ENCODE measurements at places on chromosomes 6 and 20. TPM values are rescaled to one million over a fixed set of nuclear protein-coding genes. Genes with fewer than 3 reads are reported as not detected.

DNA sequence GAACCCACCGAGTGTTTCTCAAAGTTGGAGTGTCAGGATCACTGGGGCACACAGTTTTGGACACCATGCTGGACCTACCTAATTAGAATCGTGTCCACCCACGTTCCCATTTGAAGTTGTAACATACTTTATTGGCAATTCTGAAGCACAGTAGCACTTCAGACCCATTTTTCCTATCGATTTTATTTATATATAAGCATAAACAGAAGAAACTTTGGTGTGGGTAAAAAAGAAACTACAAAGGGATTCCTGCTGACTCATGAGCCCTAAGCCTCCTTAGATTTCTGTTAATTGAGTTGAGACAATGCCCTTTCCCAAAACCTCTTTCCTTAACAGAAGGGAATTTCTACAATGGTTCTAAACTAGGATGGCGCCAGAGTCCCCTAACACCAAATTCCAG, 398.0 kb downstream of the CDKAL1 start:
- no peak for DNase-seq
- H3K4me1 ChIP-seq: no peaks in the 10 kb centered on the region
- no peaks in the 10 kb centered on the region for H3K27me3 ChIP-seq
- H3K36me3 ChIP-seq: peaks cover under 1% of the 10 kb centered on the region
- H3K4me3 ChIP-seq: no peak overlapping the region

DNA sequence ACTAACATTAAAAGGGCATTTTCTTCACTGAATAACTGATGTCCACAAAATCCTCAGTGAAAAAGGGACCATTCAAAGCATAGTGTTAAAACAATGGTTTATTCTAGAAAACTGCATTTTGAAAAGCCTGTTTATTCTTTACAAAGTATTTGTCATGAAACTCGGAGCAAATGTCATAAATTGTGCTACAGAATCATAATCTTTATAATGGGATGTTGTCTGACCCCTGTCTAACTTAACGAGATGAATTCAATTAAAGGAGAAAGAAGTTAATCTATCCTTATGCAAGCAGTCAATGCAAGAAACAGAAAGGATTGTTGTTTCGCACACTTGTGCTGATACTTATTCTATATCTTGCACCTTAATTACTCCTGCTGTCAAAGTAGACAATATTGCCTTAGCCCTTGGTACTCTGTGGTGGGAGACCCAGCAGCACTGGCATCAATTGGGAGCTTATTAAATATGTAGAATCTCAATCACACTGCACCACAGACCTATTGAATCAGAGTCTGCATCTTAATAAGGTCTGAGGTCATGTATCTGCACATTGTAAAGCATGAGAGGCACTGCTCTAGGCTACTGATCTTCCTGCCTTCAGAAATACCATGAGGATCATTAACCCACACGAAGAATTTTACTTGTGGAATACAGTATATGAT, 708.3 kb downstream of the HDGFL1 start:
- H3K4me1 ChIP-seq: no peaks in the 10 kb centered on the region
- H3K36me3 ChIP-seq: no peaks in the 10 kb centered on the region
- no peak overlapping the region for H3K27ac ChIP-seq

DNA sequence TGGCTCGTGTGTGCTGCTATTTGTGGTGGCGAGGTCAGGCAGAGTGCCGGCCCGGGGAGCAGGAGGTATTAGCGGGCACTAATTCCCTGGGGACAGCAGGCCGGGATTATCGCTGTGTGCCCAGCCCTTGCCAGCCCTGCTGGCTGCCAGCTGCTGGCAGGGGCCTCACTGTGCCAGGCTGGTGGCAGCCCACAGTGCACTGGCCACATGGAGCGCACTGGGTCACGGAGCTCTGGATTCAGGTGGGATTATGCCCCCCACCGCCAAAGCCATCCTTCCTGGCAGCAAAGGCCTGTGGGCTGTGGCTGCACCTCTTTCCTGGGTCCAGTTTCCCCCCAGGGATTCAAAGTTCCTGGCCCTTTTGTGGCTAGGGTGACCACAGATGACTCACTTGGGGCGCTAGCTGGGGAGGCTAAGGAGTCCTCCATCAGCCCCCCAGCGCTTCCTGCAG, 59.7 kb downstream of the YTHDF1 start:
- DNase-seq: no peak
- peaks cover 3% of the 10 kb centered on the region for H3K27me3 ChIP-seq
- H3K4me3 ChIP-seq: no peak overlapping the region
- H3K4me1 ChIP-seq: no peaks in the 10 kb centered on the region
- H3K27ac ChIP-seq: no peak overlapping the region
- H3K36me3 ChIP-seq: no peaks in the 10 kb centered on the region

DNA sequence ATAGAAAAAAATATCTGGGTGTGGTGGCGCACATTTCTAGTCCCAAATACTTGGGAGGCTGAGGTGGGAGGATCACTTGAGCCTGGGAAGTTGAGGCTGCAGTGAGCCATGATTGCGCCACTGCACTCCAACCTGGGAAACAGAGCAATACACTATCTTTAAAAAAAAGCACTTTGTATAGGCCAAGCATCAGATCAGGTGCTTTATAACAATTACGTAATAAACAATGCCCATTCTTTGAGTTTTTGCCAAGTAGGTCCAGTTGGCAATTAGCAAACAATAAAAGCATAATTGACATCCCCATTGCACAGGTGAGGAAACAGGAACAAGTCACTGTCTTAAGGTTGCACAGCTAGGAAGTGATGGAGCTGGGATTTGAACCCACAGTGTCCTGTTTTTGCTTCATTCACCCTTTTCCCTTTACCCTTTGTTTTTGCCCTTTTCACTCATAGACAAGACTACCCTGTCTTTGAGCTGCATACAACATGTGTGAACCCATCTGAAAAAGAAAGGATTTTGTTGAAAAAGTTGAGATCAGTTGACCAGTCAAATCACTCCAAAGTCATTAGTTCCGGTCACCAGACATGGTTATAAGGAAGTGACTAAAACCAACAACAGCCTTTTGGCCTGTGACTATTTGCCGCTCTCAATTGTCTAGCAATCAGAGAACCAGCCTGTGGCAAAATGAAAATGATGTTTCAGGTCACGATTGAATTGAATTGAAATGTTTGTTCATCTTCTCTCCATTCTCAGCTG, 303.6 kb downstream of the TFAP2C start:
- no peak overlapping the region for H3K27ac ChIP-seq
- no peaks in the 10 kb centered on the region for H3K4me1 ChIP-seq
- H3K36me3 ChIP-seq: no peaks in the 10 kb centered on the region
- H3K4me3 ChIP-seq: no peak overlapping the region

DNA sequence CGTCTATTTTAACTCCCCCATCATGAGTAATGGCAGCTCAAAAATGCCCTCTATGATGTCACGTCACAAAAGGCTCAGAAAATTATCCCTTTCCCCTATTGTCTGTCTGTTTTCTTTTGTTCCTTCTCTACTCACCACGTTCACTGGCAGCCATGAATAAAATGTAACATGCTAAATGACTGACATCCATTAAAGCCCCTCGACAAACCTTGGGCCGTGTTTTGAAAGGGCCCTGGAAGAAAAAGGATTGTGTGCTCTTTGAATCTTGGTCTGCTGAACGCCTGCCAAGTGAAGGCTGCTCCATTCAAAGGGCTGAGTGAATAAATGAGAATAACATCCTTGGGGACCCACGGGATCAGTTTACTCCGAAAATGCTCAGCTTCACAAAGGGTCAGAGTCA, 118.7 kb downstream of the RPS12 start:
- H3K27ac ChIP-seq: no peak overlapping the region
- no peaks in the 10 kb centered on the region for H3K4me1 ChIP-seq
- peaks cover 16% of the 10 kb centered on the region for H3K27me3 ChIP-seq
- no peaks in the 10 kb centered on the region for H3K36me3 ChIP-seq
- no peak for DNase-seq
- H3K4me3 ChIP-seq: no peak overlapping the region

- H3K27me3 ChIP-seq: no peaks in the 10 kb centered on the region
- H3K36me3 ChIP-seq: no peaks in the 10 kb centered on the region
- H3K4me1 ChIP-seq: peaks cover 16% of the 10 kb centered on the region
Observed at GRCh38 chr6:137754866-137755265, 112.2 kb upstream of the TNFAIP3 start.

- no peak overlapping the region for H3K27ac ChIP-seq
- peaks cover 5% of the 10 kb centered on the region for H3K4me1 ChIP-seq
- no peak for DNase-seq
- H3K36me3 ChIP-seq: no peaks in the 10 kb centered on the region
Observed at GRCh38 chr6:105212587-105212986, 32.8 kb upstream of the POPDC3 start.

DNA sequence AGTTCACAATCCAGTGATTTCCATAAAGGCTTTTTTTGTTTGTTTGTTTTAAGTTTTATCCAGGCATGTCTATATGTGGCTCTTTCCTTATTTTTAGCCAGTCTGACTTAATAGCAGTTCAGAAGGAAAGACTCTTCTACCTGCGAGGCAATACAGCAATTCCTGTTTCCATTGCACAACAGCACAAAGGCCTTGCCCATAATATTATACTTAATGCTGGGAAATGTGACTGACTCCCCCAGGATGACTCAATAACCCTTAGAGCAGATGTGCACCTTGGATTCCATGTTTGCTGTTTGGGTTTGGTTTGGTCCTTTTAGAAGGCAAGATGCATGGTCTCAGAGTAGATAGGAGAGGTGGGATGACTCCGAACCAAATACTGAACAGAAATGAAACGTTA, 184.1 kb downstream of the MTFR2 start:
- H3K36me3 ChIP-seq: no peaks in the 10 kb centered on the region
- H3K27me3 ChIP-seq: peaks cover 3% of the 10 kb centered on the region
- H3K4me3 ChIP-seq: no peak overlapping the region

GRCh38 chr20:33789109-33789857, 21.9 kb upstream of the CHMP4B start:
- H3K4me3 ChIP-seq: no peak overlapping the region
- H3K4me1 ChIP-seq: peaks cover 34% of the 10 kb centered on the region
- peak overlapping the region; percentile 57 for H3K27ac ChIP-seq
- no peak for DNase-seq
- no peaks in the 10 kb centered on the region for H3K27me3 ChIP-seq
- no peaks in the 10 kb centered on the region for H3K36me3 ChIP-seq

DNA sequence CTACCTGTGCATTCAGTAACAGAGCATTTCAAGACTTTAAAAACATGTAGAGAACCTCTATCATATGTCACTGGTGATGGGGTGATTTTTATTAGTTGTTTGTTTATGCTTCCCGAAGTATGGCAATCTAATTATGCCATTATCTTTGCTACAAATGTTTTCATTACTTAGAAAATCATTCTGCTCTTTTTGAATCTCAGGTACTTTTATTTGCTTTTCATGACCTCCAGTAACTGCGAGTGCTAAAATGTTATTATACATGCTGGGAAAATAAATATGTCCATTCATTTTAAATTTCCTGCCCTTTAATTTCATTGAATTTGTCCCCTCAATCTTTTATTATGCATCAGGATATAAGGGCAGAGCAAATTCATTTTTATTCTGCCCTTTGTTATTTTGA, 515.7 kb downstream of the NKAIN2 start:
- DNase-seq: no peak
- no peaks in the 10 kb centered on the region for H3K27me3 ChIP-seq
- no peaks in the 10 kb centered on the region for H3K36me3 ChIP-seq
- H3K27ac ChIP-seq: no peak overlapping the region

GRCh38 chr6:110784610-110784979, 30.7 kb downstream of the CDK19 start:
- no peaks in the 10 kb centered on the region for H3K27me3 ChIP-seq
- H3K4me1 ChIP-seq: peaks cover 27% of the 10 kb centered on the region
- DNase-seq: no peak
- peaks cover 9% of the 10 kb centered on the region for H3K36me3 ChIP-seq
- H3K27ac ChIP-seq: no peak overlapping the region
- no peak overlapping the region for H3K4me3 ChIP-seq

GRCh38 chr6:163711615-163712565, 297.4 kb downstream of the QKI start:
- no peaks in the 10 kb centered on the region for H3K36me3 ChIP-seq
- H3K4me1 ChIP-seq: peaks cover 10% of the 10 kb centered on the region
- no peak overlapping the region for H3K27ac ChIP-seq

GRCh38 chr20:33589059-33589458, 73.1 kb upstream of the C20orf144 start:
- H3K27me3 ChIP-seq: no peaks in the 10 kb centered on the region
- no peaks in the 10 kb centered on the region for H3K36me3 ChIP-seq
- DNase-seq: no peak
- no peak overlapping the region for H3K4me3 ChIP-seq
- no peak overlapping the region for H3K27ac ChIP-seq
- H3K4me1 ChIP-seq: peaks cover 4% of the 10 kb centered on the region

GRCh38 chr6:137227871-137228302, 8.7 kb upstream of the IFNGR1 start:
- H3K36me3 ChIP-seq: peaks cover 2% of the 10 kb centered on the region
- no peaks in the 10 kb centered on the region for H3K27me3 ChIP-seq
- H3K27ac ChIP-seq: no peak overlapping the region
- H3K4me1 ChIP-seq: peaks cover 66% of the 10 kb centered on the region
- no peak overlapping the region for H3K4me3 ChIP-seq
- DNase-seq: no peak

GRCh38 chr20:55893031-55893430, 112.3 kb downstream of the CBLN4 start:
- H3K27ac ChIP-seq: no peak overlapping the region
- H3K4me1 ChIP-seq: no peaks in the 10 kb centered on the region
- H3K27me3 ChIP-seq: no peaks in the 10 kb centered on the region
- H3K36me3 ChIP-seq: no peaks in the 10 kb centered on the region

- H3K36me3 ChIP-seq: no peaks in the 10 kb centered on the region
- H3K4me3 ChIP-seq: no peak overlapping the region
- no peaks in the 10 kb centered on the region for H3K4me1 ChIP-seq
- DNase-seq: no peak
- no peaks in the 10 kb centered on the region for H3K27me3 ChIP-seq
- H3K27ac ChIP-seq: no peak overlapping the region
Observed at GRCh38 chr6:158897236-158897635, 78.1 kb upstream of the EZR start.

DNA sequence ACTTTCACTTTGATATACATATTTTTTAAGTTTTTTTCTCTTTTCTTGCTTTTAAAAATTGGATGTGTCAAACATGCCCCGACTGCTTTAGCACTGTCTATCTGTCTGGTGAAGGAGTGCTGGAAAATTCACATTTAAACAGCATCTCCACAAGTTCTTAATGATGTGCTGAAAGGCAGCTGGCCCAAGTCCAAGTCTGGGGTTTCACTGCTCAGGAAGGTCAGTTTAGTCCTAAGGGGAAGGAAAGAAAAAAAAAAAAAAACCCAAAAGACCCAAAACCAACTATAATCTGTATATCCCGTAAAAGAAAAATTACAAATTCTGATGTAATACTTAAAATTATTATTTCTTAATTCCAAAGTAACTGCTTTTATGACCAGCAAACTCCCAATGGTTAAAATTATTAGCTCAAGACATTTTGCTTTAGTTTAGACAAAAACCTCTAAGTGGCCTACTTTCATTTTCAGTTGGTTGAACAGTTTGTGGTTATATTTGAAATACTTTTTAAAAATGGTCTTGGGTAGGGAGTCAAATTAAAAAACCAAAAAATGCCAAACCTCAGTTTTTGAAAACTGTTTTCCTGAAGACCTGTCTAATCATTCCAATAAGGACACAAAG, 79.5 kb upstream of the PREP start:
- no peak for DNase-seq
- peak overlapping the region; percentile 82 for H3K27ac ChIP-seq
- peak overlapping the region; percentile 30 for H3K4me3 ChIP-seq
- peaks cover 37% of the 10 kb centered on the region for H3K4me1 ChIP-seq

The SNPH gene
- total RNA-seq: 6.5 TPM

The MEI4 gene
- total RNA-seq: not detected

The TCP11 gene
- not detected for total RNA-seq

The OPN5 gene
- total RNA-seq: not detected

The MUC21 gene
- not detected for total RNA-seq

The BPIFA1 gene
- not detected for total RNA-seq

The ACOT13 gene
- total RNA-seq: 21.3 TPM

The WFDC12 gene
- not detected for total RNA-seq

The GMPR gene
- total RNA-seq: 8.9 TPM

The KCNG1 gene
- not detected for total RNA-seq

The KIFC1 gene
- 175 TPM for total RNA-seq

The RHAG gene
- not detected for total RNA-seq

The UFL1 gene
- 14.3 TPM for total RNA-seq
